ENCODE measurements at places on chromosomes 4 and X. TPM values are rescaled to one million over a fixed set of nuclear protein-coding genes. Genes with fewer than 3 reads are reported as not detected.
A peak's percentile ranks its signal among the peaks of the same experiment; 100 is the strongest.

GRCh38 chr4:40576651-40577480 is 52.8 kb downstream of the RBM47 start:
- DNase-seq = peak; percentile 85

DNA sequence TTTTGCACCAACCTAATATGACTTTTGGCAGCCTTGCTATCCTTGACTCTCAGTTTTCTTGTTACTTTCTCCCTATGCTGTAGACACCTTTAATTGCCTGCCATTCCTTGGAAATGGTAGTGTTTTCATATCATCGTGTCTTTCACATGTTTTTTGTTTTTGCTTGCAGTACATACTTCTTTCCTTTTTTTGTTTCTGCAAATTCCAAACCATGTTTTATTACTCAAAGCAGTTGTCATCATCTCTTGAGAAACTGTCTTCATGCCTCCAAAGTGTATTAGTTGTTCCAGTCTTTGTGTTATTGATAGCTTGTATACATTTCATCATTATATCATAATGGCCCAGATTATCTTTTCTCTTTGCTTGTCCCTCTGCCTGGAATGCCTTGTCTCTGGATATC is 57.1 kb downstream of the PDLIM5 start:
- no peak for DNase-seq

- no peak for DNase-seq
Measured at GRCh38 chrX:46757052-46757451, 1.9 kb downstream of the SLC9A7 start.

GRCh38 chr4:155161357-155161756 is 47.1 kb upstream of the NPY2R start:
- DNase-seq = no peak

- peak; percentile 15 for DNase-seq
Measured at GRCh38 chrX:103607364-103608305, at the start of gene TCEAL3. Gene TCEAL3 (plus strand): TSS chrX:103607963. CDS start chrX:103609065, 1,102 bp downstream.

- DNase-seq = no peak
Measured at GRCh38 chr4:107035819-107036583, at the start of gene DKK2. Gene DKK2 (minus strand): TSS chr4:107036313. CDS start chr4:107035591, 722 bp downstream.

DNA sequence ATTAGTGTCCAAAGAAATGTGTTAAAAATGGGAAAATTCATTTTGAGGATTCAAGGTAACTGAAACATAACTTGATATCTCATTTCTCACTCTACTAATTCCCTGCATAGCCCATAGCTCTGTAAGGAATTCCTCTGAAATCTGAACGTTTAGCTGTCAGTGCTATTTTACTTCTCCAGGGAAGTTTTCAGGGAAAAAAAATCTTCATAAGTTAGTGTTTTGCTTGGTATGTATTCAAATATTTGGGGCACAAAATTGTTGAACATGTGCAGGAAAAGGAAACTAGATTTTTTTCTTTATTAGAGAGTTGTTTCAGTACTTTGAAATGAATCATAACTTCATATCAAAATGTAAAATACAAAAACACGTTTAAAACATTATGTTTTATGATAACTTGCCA is 891.4 kb downstream of the CENPC start:
- no peak for DNase-seq

DNA sequence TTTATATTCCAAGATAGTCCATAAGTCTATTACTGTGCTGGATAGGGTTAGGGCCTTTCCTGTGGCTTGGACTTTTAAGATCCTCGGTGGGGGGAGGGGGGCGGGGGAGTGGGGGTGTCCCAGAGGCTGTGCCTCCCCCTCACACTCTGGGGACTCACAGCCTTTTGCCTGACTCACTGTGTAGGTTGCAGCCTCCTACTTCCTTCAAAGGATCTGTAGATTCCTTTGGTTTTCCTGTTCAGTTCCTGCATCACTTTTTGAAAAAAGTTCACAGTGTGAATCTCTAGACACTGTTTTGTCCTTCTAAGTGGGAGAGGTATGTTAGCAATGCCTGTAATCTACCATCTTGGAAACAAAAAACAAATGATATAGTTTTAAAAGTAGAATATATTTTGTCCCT is 999.9 kb downstream of the GLUD2 start:
- DNase-seq = no peak

- DNase-seq = no peak
Measured at GRCh38 chr4:67204441-67204840, 340.9 kb downstream of the CENPC start.

GRCh38 chr4:72568959-72569718 is at the start of gene ADAMTS3:
Gene ADAMTS3 (minus strand): TSS chr4:72569221. CDS start chr4:72568762, 459 bp downstream.
- peak; percentile 14 for DNase-seq

GRCh38 chrX:47446971-47447370 is 36.1 kb downstream of the ZNF41 start:
- no peak for DNase-seq

DNA sequence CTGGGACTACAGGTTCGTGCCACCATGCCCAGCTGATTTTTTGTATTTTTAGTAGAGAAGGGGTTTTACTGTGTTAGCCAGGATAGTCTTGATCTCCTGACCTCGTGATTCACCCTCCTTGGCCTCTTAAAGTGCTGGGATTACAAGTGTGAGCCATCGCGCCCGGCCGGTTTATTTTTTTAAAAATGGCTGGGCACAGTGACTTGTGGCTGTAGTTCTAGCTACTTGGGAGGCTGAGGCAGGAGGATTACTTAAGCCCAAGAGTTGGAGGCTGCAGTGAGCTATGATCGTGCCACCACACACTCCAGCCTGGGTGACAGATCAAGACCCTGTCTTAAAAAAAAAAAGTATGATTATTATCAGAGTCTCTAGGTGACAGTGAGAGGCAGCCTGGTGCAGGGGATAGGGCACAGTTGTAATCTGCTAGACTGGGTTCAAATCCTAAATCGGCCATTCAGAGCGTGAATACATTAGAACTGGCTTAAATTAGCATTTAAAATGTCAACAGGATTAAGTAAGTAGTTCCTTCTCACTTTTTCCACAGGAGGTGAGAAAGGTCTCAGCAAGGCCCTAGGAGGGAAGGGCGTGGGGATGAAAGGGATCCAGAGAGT is 435 bp upstream of the MGST2 start:
- DNase-seq = no peak

GRCh38 chrX:110145854-110146253 is 142.9 kb downstream of the TMEM164 start:
- peak; percentile 36 for DNase-seq

DNA sequence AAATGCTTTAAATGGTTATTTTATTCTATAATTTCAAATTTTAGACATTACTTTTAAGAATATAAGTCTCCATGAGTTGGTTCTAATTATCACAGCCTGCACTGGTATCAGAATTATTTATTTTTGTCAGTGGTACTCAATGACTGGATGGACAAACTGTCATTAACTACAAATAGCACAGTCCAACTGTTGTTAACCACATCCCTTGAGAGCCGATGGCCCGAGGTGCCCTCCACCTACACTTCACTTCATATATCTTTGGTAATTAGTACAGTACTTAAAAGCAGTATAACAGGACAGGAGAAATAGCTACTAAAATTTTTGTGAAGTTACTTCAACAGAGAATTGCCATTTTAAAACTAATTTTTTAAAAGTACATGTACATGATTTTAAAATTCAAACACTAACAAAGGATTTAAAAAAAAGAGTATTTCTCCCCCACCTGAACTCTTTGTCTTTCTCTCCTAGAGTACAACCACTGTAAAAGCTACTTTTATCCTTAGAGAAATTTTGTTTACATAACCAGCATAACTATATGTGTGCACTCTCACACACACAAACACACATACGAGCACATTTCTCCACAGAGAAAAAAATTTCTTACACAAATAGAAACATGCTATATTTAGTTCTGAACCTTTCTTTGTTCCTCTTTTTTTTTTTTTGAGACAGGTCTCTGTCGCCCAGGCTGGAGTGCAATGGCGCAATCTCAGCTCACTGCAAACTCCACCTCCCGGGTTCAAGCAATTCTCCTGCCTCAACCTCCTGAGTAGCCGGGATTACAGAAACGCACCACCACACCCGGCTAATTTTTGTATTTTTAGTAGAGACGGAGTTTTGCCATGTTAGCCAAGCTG is 6.5 kb downstream of the TIFA start:
- DNase-seq = no peak

DNA sequence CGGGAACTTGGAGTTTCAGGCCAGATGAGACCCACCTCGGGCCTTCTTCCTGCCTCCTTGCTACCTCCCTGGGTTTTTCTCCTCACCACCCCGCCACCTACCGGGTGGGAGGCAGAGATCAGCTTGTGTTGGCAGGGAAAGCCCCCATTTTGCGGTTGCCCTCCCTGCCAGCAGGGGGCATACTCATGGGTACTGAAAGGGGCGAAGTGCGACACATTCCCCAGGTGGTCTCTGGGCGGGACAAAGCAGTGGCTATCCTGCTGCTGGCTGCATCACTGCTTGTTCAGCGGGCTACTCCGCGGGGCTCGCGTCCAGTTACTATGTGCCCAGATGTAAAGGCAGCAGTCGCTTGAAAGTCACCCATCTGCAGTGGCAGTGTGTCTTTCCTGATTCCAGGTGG is 330.3 kb downstream of the PDHA2 start:
- DNase-seq = no peak

DNA sequence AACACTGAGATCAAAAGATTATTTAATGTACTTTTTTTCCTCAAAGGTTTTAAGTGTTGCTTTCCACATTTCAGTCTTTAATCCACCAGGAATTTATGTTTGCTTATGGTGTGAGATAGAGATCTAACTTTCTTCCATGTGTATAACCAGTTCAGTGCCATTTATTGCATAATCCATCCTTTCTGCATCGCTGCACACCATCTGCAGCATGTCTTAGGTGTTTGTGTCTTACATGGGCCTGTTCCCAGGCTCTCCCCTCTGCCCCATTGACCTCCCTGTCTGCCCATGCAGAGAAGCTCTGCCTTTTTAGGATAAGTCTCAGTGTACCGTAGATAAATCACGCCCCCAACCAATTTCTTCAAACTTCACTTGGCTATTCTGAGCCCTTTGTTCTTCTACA is 30.3 kb downstream of the NSDHL start:
- DNase-seq = no peak

GRCh38 chrX:130072345-130072740 is 38.0 kb downstream of the ELF4 start:
- no peak for DNase-seq

GRCh38 chr4:64250061-64250460 is 159.2 kb downstream of the TECRL start:
- DNase-seq = no peak

GRCh38 chrX:13581554-13581953 is 12.2 kb downstream of the EGFL6 start:
- no peak for DNase-seq

GRCh38 chrX:108359806-108360602 is 78.2 kb downstream of the COL4A6 start:
- no peak for DNase-seq

DNA sequence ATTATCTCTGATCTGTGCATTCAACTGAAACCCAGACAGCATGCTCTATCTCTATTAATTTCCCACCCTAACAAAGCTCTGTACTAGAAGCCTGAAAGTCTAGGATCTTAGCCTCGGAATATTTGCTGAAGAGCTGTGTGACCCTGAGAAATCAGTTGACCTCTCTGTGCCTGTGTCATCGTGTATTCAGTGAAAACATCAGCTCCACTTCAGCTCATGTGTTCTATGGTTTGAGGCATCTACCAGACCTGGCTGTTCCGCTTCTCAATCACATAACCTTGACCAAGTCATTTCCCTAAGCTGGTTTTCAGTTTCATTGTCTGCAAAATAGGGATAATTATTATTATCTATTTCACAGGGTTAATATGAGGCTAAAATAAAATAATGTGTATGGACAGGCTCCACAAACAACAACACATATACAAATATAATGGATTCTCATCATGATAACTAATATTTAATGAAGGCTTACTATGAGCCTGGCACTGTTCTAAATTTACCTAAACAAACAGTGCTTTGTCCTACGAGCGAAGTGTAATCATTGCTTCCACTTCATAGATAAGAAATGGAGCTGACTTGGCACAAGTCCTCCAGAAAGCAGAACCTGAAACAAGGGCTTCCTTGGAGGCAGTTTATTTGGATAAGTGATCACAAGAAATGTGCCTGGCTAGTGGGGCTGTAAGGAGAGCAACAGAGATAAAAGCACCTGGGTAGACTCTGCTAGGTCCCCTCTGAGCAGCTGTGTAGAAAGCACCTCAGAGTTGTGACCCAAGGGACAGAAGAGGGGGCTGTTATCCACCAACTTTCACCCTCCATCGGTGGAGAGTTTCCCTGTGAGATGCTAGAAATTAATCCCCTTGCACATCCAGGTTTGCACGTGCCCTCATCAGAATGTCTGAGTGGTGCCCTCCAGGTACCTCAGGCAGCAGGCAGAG is 356.9 kb downstream of the RAB28 start:
- DNase-seq = no peak

DNA sequence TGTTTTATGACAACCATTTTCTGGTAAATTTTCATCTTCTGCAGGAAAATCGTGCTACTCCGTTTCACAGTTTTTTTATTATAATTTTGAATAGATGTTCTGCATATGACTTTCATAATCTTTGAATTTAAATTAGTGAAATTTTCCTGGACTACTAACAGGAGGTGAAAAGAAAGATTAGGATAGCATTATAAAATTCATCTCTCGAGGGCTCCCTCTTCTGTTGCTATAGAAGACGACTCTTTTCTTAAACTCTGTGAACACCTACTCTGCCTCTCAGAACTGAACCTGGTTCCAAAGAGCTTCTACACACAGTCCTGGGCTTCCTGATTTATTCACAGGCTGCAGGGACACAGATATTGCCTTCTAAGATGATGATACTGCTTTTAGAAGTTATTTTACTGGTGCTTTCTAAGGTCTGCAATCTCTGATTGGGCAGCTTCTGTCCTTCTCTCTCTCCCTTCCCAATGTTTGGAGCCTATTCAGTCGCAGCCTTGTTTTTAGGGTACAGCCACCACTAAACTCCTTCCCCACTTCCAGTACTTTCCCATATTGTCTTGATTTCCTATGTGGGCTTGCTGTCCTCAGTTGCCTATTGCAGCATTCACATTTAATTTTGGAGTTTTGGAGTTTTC is 10.1 kb upstream of the SAP30 start:
- DNase-seq = peak; percentile 8

DNA sequence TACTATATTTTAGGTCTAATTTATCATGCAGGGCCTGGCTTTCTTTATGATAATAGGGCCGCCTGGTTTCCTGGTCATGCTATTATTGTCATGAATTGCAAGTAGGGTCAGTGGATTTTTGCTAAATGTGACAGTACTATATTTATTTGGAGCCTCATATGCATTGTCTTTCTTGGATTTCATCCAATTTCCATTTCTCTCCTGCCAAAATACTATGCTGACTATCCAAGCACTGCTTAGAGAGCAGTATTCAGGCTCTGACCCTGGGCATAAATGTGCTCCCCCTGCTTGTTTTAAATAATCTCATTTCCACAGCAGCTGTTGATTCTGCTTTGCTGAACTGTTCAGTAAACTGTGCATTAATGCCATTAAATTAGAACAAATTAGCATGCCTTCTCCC is 269.3 kb downstream of the GPM6A start:
- DNase-seq = no peak

DOK7 gene
- 0.21 TPM for polyA plus RNA-seq

OPHN1 gene
- polyA plus RNA-seq = 2.0 TPM

NSG1 gene
- 0.25 TPM for polyA plus RNA-seq

HS6ST2 gene
- 0.01 TPM for polyA plus RNA-seq

TMPRSS11D gene
- polyA plus RNA-seq = not detected

RNF212 gene
- polyA plus RNA-seq = 3.9 TPM

CXorf51B gene
- not detected for polyA plus RNA-seq
